ENCODE measurements at places on chromosomes 3 and 15.

- DNase-seq, result no peak
Observed at GRCh38 chr15:66957431-66957720, 108.0 kb upstream of the SMAD3 start.

DNA sequence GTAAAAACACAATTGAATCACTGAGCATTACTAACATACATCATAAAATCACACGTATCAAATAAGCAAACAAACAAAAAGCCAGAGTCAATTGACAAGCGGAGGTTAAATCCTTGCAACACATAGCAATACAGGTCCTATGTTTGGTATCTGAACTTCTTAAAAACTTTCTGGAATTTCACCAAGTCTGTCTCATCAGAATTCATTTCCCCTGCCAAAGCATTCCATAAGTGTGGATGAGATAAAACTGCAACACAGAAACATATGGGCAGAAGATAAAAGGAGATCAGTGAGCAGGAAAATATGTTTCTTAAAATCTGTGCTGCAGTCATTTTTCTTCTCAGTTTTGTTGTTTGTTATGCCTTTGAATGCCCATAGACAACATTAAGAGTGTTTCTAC, 1155.5 kb downstream of the TBL1XR1 start:
- DNase-seq, result no peak

DNA sequence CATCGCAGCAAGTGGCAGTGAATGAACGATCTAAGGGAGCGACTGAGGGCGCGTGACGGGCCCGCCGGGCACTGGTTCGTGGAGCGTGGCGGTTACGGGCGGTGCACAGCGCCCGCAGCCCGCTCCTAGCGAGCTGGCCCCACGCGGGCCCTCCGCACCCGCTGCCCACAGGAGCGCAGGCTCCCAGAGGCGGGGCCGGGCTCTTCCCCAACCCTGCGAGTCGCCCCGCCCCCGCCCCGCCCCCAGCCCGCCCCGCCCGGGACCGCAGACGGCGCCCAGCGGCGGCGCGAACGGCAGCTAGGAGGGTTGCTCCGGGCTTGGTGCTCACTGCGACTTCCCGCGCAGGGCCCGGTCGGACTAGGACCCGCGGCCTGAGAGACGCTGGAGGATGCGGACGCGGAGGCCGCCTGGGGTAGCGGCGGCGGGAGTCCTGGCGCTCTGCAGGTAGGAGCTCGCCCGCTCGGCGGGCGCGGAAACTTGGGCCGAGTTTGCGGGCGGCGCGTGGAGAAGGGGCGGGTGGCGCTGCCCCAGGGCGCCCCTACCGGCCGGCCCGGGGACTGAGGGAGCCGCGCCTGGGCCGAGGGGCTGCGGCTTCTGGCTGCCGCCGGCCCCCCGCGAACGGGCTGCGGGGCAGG, at the start of gene C15orf39:
Gene C15orf39 (plus strand): TSS at position 267 of the 635 bp plus-strand sequence. CDS start 4,167 bp downstream, outside the sequence.
- DNase-seq, result peak; percentile 25

DNA sequence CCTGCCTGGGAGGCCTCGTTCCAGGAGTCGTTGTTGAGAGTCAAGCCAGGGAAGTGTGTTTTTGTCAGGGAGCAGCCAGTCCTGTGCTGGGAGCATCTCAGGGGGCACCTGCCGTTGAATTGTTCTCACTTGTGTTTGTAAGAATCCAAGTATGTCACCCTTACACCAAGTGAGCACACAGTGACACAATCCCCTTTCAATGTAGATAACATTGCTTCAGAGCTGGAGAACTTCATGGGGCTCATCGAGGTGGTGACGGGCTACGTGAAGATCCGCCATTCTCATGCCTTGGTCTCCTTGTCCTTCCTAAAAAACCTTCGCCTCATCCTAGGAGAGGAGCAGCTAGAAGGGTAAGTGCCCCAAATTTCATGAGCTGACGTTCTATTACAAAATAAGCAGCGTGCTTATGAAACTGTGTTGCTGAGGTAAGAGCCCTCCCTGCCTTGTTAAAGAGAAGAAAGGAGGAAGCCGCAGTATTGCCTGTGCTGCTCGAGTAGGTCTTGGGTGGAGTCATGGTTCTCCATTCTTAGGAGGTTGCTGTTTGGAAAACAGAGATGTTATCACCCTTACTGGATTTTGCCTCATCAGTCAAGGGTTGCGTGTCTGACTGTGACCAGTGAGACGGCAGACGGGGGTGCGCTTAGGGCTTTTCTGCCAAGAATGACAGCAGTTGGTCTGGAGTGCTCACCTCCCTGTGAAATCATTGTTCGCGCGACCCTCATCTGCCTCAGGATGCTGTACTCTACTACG, 108.1 kb downstream of the PGPEP1L start:
- no peak for DNase-seq

- DNase-seq, result peak; percentile 26
Observed at GRCh38 chr15:85504749-85505676, 124.6 kb downstream of the AKAP13 start.

DNA sequence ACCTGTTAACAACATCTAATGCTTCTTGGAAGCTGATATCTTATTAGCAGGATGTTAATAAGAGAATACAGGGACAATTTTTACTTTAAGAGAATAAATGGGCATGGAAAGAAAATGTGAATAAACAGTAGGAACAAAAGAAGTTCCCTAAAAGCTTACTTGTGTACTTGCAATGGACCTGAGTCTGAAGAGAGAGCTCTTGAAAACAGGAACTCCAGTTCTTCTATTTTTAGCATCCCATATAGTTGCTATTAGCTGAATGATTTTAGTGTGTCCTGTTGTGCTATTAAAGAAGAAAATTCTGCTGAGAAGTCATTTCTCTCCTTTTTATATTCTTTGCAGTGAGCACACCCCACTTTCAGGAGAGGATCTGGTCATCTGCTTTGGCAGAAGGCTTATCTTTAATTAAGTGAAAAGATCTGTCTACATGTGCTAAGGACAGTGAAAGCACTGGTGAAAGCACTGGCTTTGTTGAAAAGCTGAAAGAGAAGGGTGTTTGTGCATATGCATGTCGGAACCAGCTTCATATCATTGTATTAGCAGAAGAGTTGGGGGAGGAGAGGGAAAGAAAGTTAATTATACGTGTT, 1.4 kb upstream of the ST3GAL6 start:
- DNase-seq, result no peak

DNA sequence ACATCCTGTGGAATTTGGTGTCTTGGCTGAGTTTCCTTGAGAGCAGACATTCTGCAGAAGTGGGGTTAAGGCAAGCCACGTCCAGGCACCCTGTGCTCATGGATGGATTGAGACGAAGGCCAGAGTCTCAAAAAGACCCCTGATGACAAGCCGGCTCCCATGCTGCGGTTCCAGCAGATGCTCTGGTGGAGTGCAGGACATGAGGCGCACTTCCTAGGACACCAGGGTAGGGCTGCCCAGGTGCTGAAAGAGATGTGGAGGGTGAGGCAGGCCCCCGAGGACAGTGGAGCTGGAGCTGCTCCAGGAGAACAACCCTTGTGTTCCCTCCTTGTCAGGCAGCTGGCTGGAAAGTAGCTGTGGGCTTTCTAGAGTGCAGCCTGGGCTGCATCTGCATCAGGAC, 81.0 kb downstream of the ASB7 start:
- DNase-seq, result no peak

- DNase-seq, result no peak
Observed at GRCh38 chr3:133381346-133382109, 18.3 kb upstream of the BFSP2 start.

- no peak for DNase-seq
Observed at GRCh38 chr15:40054605-40054854, 15.5 kb upstream of the SRP14 start.

GRCh38 chr3:106750092-106750491, 627.1 kb upstream of the CCDC54 start:
- DNase-seq, result no peak

- DNase-seq, result no peak
Observed at GRCh38 chr3:70911719-70912118, 599.3 kb upstream of the MDFIC2 start.

- DNase-seq, result no peak
Observed at GRCh38 chr3:113829576-113830354, 8.8 kb upstream of the GRAMD1C start.

DNA sequence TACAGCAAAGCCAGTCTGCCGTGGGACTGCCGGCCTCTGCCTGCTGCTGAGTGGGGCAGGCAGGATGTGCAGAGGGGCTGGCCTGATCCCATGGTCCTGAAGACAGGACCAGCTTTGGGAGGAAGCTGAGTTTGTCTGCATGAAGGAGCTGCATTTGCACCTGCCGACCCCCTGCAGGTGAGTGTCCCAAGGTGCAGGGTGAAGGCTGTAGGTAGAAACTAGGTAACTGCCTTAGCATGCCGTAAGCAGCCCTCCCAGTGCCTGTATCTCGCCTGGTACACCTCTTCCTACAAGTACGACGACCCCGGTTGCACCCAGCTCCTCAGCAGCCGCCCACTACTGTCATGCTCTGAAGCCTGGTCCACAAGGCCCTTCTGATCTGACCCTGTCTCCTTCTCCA, 34.9 kb downstream of the AMOTL2 start:
- DNase-seq, result no peak

- DNase-seq, result no peak
Observed at GRCh38 chr3:48440590-48440958, 517 bp downstream of the TMA7 start.

- DNase-seq, result no peak
Observed at GRCh38 chr15:82970078-82970686, 15.8 kb upstream of the RAMAC start.

Data from NCI-H1694 (cell line).